ENCODE measurements at places on chromosomes 13 and 19.
A peak's percentile ranks its signal among the peaks of the same experiment; 100 is the strongest.

DNA sequence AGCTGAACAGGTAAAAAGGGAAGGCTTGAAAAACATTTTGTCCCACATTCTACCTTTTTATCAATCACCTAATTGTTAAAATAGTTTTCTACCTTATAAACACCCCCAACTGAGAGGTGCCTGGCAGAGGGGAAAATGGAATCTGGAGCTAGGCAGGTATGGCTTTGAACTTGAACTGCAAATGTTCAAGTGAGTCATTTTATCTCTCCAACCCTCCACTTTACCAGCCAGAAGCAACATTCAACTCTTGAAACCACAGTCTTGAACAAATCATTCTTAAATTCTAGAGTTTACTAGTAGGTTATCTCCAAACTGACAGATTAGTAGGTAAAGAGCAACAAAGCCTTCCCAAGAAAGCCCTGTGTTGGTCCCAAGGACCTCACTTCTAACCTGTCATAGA is 116.9 kb downstream of the ABCC4 start:
- no peak for DNase-seq

DNA sequence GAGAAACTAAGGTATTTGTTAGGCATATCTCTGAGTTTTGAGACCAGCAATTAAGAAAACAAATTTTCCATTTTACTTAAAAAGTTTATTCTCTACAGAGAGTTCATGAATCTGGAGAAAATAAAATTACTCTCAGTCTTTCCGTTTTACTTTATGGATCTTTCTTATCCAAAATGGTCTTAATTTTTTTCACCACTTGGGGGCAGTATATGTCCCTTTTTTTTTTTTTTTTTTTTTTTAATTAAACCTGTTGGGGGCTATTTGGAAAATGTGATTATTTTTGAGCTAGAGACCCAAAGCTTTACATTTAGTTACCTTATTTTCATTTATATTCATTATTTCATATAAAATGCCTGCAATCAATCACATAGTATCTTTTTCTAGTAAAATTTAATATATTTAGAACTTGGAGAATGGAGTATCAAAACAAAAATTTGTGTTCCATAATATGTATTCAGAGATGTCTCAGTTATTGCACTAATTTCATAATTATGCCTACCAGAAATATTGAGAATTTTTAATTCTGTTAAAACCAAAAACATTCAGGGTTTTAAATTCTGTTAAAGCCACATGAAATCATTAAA is 27.1 kb downstream of the PIBF1 start:
- DNase-seq, result peak; percentile 30

GRCh38 chr13:94128430-94128829 is 351.1 kb downstream of the DCT start:
- DNase-seq, result no peak

DNA sequence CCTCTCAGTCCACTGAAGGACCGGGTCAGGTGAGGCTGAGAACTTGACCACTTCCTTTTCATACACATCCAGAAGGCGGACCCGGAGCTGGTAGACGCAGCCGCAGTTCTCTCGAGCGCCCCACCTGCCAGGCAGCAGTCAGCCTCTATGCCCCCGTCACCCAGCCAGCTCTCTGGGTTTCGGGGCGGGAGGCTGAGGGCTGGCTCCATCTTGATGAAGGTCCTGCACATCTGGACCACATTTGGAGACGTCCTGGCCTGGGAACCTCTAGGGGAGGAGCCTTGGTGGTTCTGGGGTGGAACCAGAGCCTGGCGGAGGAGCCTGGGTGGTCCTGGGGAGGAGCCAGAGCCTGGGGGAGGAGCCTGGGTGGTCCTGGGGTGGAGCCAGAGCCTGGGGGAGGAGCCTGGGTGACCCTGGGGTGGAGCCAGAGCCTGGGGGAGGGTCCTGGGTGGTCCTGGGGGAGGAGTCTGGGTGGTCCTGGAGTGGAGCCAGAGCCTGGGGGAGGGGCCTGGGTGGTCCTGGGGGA is 14.3 kb downstream of the MRPS12 start:
- DNase-seq, result no peak

- DNase-seq, result no peak
Measured at GRCh38 chr13:46126552-46127357, 21.9 kb upstream of the CPB2 start.

DNA sequence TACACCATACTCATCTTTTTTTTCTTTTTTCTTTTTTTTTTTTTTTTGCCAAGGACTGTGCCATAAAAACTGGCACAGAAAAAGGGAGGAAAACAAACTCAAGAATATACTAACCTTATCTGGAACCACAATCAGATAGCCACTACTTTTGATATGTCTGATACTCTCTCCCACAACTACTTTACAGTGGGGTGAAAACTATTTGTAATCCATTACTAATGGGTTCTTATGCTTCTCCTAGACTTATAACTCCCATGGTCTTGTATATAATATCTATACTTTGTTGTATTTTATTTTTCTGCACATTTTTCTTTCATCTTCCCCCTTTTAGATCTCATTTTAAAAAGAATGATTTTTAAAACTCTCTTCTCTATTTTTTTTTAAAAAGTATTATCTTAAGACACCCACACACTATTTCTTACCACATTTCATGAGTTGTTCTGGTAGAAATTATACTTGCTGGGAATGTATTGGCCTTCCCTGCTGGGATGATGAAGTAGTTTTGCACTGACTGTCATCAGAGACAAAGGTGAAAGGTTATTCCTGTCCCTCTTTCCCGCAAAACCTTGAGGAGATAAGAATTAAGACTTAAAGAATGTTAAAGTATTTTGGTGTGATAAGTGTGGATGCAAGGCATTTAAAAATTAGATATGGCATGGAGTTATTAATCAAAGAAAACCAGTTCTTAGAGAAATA is 146.7 kb upstream of the KLF12 start:
- DNase-seq, result no peak

DNA sequence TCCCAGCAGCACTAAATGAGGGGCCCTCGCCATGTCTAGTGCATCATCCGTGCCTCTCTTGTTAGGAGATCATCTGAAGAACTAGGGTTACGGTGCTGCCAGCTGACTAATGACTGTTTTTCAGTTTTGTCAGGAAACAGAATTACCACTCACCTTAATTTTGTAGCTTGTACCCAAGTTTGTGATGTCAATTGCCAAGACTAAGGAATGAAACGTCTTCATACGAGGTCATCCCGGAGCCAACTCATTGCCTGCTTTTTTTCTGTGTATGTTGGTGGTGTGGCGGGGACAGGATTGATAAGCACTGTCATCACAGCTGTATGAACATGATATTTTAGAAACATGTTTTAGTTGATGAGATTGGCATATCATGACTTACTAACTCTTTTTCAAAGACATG is 100.6 kb downstream of the TNFRSF19 start:
- DNase-seq, result no peak

DNA sequence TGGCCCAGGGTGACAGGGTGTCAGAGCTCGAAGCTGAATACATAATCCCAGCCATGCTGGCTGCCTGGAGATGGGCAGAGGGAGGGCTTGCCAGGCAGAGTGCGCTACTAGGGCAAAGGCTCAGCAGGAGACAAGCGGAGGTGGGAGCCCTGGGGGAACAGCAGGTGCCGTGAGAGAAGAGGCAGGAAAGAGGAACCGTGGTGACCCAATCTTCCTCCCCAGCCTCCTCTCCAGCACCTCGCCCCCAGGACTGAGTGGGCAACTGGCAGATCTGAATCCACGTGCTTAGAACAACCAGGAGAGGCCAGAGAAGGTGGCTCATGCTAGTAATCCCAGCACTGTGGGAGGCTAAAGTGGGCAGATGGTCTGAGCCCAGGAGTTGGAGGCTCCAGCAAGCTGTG is 11.0 kb upstream of the CCL25 start:
- DNase-seq, result no peak

- DNase-seq, result peak; percentile 23
Measured at GRCh38 chr19:16449330-16449961, 22.3 kb downstream of the EPS15L1 start.

DNA sequence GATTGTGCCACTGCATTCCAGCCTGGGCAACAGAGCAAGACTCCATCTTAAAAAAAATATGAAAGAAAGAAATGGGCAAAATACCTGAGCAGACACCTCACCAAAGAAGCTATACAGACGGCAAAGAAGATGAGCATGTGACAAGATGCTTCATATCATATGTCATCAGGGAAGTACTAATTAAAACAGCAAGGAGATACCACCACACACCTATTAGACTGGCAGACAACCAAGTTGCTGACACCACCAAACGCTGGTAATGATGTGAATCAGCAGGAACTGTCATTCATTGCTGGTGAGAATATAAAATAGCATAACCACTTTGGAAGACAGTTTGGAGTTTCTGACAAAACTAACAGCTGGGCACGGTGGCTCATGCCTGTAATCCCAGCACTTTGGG is 11.5 kb upstream of the TFDP1 start:
- no peak for DNase-seq

DNA sequence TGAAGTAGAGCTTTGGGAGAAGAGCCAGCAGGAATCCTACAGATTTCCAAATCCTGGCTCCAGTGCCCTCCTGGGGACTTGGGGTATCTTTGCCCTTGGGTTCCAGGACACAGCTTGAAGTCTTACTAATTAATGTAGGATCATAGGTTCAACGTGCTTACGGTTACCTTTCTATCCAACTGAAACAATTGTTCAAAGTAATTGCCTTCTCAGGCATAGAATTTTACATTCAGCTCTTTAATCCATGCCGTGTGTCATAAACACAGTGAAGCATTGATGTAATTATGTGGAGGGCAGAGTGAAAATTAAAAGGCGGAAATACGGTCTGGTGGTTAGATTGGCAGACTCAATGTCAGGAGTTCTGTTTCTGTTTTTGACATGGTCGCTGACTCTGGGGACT is 170.4 kb downstream of the COG6 start:
- DNase-seq, result no peak

- DNase-seq, result no peak
Measured at GRCh38 chr19:38654628-38655055, 7.2 kb downstream of the ACTN4 start.

GRCh38 chr13:109678459-109678858 is 107.9 kb downstream of the IRS2 start:
- DNase-seq, result no peak

DNA sequence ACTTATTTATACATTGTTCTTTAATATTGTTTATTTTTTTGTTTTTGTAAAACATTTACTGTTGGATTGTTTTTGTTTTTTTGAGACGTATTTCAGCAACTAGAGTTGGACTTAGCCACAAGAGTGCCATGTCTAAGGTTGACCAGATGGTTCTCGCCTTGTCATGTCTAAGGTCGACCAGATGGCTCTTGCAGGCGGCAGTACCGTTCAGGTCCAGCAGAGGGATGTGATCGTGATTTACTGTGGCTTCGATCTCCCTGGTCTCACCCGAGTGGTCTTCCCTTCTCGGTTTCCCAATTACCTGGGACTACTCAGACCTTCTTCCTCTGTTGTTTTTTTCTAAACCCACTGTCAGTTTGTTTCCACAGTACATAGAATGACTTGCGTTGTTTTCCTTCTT is 1438.6 kb downstream of the UQCRFS1 start:
- DNase-seq, result no peak

DNA sequence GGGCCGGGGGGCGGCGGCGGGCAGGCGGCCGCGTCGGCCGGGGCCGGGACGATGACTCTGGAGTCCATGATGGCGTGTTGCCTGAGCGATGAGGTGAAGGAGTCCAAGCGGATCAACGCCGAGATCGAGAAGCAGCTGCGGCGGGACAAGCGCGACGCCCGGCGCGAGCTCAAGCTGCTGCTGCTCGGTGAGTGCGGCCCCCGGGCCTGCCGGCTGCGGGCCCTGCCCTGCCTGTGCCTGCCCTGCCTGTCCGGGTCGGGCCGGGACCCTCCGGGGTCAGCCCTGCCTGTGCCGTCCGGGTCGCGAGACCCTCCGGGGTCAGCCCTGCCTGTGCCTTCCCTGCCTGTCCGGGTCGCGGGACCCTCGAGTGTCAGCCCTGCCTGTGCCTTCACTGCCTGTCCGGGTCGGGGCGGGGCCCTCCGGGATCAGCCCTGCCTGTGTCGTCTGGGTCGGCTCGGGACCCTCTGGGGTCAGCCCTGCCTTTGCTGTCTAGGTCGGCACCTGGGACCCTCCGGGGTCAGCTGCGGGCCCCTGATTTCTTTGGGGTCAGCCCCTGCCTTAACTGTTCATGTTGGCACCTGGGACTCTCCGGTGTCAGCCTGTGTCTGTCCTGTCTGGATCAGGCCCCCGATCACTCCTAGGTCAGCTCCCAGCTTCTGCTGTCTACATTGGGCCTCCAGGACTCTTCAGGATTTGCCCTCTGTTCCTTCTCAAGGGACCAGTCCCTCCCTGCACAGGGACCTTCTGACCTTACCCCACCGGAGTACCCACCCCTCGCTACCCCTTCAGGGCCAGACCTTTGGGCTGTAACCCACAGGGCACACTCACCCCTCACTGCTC is 659 bp downstream of the GNA11 start:
- DNase-seq, result no peak

GRCh38 chr13:76267216-76267615 is 619.0 kb downstream of the KCTD12 start:
- no peak for DNase-seq

DNA sequence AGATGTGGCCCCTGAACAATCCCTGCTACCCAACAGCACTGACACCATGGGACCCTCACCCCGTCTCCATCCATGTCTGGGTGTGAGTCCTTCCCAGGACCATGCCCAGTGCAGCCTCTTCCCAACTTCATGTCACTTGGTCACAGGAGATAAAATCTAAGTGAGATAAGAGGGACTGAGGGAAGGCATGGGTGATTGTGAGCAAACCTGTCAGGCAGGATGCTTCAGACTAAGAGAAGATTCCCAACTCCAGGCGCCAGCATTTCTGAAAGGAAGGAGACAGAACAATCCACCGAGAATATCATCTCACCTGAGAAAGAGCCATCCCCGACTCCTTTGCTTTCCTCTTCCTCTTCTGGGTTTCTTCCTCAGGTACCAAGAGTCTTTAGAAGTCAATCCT is 7.5 kb downstream of the ZNF320 start:
- DNase-seq, result no peak

GRCh38 chr13:98004107-98004506 is 50.6 kb downstream of the IPO5 start:
- DNase-seq, result no peak

GRCh38 chr19:14395262-14395661 is 14.0 kb downstream of the ADGRE5 start:
- no peak for DNase-seq

DNA sequence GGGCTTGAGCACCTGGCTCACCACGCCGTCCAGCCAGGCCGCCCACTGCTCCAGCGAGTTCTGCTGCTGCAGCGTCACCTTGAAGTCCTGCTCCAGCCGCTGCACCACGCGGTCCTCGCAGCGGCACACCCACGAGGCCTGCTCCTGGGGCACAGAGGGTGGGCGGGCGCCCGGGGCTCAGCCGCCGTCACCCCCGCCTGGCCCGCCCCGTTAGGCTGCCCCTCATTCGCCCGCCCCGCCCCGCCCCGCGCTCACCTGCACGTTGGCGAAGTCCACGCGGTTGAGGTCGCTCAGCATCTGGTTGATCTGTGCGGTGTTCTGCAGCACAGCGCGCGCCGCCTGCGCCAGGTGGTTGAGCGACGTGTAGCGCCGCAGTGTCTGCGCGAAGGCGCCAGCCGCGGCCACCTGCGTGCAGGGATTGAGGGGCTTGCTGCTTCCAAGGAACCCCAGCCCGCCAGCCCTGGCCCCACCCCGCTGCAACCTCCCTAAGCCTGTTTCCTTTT is 11.3 kb downstream of the DCAF15 start:
- no peak for DNase-seq
